ENCODE measurements at places on chromosomes 11 and 22.

DNA sequence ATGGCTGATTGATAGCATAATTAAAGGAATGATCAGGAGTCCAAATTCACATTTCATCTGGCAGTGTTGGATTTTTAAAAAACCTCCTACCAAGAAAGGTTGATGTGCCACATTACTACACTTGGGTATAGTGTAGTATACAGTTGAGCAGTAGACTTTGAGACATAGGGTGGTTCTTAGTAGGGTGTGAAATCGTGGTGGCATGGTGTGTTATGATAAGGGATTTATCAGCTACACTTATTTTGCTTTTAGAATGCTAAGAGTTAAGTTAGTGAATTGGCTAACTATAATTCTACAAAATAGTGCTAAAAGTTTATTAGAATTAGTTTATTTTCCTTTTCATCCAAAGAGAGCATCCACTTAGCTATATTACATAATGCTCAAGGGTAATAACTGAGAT lies 13.1 kb downstream of the TBCEL start:
- DNase-seq: no peak

DNA sequence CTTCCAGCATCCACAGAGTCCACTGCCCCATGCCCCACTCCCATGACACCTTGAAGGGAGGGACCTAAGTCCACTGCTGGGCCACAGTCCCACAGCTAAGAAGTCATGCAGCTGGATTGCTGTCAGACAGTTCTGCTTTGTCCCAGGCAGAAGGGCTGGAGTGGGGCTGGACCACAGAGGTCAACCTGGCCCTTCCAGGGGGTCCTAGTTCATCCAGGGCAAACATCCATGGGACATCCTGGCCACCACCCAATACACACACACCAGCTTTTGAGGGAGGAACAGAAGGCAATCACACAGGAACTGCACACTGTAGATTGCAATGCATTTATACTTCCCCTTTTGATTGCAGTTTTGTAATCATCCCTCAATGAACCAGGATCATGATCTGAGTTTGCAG lies 11.3 kb upstream of the APOL4 start:
- no peak for DNase-seq

- no peak for DNase-seq
These were observed 462.4 kb downstream of the DLG2 start for GRCh38 chr11:85164743-85165142.

GRCh38 chr11:33719587-33719986 lies 16.6 kb downstream of the CD59 start:
- DNase-seq: no peak

- DNase-seq: no peak
These were observed 40.4 kb downstream of the BBOX1 start for GRCh38 chr11:27081056-27081455.

All from CD4-positive, alpha-beta T cell treated with Interleukin-6 for 4 hours (primary cell).